Activated T-cell treated with anti-CD3 and anti-CD28 coated beads for 4 hours (primary cell): ENCODE measurements at places on chromosomes 4 and X.

DNA sequence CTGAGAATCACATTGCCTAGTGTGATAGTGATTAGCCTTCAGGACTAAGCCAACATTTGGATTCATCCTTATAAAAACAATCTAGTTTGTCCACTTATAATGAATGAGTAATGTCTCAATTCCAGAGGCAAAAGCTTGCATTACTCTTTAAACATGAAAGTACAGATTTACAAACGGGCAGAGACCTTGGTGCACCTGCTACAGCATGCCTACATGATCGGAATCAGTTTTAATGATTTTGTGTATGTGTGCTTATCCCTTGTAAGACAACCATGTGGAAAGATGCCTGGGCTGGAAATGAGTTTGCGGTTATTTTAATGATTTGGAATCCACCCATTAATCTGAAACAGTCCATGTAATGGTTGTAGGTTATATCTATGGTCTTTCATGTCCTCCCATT is 572.7 kb downstream of the KLHL13 start:
- no peak for DNase-seq

DNA sequence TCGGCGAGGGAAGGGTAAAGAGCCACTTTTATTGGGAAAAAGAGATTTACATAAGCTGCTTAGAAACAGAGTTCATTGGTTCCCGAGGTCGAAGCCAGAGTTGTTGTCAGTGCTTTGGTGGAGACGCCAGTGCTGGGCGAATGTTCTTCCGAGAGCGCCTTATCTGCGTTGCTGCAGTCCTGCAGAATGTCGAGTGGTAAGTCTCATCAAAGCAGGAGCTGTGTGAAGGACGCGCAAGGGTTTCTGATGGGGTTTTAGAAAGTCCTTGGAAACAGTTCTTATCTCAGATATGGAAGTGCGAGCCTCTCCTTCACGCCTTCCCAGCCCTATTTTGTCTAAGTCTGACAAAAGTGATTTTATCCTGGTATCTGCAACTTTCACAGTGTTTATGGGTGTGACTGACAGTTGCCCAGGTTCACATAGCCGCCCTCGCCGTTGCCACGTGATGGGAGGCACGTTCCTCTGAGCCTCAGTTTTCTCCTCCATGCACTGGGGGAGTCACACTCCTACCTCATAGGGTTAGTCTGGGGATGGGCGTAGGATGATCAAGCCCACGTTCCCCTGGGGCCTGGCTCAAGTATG is 47.3 kb upstream of the NSG1 start:
- no peak for DNase-seq

- DNase-seq: no peak
These were observed 14.6 kb downstream of the SMIM20 start for GRCh38 chr4:25928379-25929297.

DNA sequence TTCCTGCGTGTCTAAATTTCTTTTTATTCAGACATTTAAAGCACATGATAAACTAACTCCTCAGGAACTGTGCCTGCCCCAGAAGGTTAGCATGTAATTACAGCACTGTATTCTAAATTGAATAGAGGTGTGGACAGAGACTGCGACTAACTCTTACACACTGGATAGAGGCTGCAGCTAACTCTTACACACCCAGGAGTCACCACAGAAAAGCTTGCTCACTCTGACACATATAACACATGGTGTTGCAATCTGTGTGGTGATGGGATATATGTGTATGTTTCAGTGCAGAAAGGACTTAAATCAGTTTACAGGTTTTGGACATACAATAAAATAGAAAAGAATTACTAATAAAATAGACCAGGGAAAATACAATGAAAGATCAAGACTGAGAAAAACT is 41.5 kb downstream of the SMAD1 start:
- no peak for DNase-seq

DNA sequence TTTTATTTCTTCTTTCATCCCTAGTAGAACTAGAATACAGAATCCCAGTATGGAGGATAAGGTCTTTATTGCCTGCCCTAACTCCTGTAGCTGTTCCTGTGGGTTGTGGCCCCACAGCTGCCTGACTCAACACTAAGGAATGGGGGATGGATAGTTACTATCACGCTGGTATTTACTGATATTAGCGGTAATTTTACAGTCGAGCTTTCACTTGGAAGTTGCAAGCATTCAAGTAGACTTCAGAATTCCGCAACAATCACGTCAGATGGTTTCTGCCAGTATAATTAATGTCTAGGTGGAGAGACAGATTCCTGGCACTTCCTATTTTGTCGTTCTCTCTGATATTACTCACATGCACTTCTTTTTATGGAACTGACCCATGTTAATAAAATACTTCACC is 489.8 kb downstream of the PABPC4L start:
- no peak for DNase-seq
